ENCODE measurements at places on chromosomes 7 and 10.

DNA sequence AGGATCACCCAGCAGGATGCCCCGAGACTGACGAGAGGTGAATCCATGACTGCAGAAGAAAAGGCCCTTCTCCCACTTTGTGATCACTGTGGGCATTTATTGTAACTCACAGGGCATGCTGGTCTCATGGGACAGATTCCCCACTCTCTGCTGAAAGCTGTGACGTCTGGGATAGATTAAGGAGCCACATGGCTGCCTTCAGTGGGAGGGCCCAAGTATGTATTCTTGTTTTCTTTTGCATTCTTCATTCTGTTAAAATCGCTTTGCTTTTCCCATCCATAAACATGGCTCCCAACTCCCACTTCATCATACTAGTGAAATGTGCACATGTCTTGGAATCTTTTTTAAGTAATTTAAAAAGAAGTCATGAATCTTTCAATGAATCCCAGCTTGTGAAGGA lies 67.2 kb downstream of the FAM107B start:
- DNase-seq = no peak

DNA sequence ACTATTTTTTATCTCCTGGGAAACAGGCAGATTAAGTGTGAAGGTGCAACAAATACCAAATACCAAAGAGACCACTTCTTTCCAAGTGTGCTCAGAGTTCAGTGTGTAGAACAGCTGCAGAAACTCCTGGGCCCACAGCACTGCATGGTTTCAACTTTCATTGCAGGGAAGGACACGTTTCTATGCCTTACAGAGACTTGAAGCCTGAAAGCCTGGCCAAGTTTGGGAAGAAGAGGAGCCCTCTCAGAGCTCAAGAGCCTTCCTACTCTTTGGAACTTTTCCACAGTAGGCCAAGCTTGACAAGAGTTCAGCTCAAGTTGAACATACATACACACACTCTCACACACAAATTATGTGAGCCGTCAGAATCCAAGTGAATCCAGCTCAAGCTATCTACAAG lies 2.5 kb downstream of the HOXA4 start:
- peak; percentile 93 for DNase-seq

DNA sequence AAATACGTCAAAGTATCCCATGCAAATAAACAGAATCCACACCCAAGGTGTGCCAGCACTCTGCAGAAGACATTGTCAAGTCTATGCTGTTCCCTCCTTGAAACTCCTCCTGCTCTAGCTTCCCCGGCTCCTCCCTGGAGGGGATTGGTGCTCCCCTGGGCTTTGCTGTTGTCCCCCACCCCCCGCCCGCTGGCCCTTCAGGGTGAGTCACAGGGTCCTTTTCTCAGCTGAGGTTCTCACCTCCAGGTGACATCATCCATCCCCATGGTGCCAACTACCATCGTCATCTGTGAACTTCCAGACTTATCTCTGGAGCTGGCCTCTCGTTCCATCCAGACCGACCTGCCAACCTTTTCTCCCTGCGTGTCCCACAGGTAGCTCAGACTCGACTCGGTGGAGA lies 77.0 kb downstream of the ITIH5 start:
- no peak for DNase-seq

GRCh38 chr10:100374200-100374655 lies 27.2 kb downstream of the SCD start:
- DNase-seq = no peak

- DNase-seq = no peak
Measured at GRCh38 chr7:14196555-14196954, 207.1 kb upstream of the ETV1 start.

- DNase-seq = no peak
Measured at GRCh38 chr10:87705339-87705738, 45.7 kb downstream of the PAPSS2 start.

GRCh38 chr7:70627461-70627860 lies 504.5 kb upstream of the GALNT17 start:
- no peak for DNase-seq

DNA sequence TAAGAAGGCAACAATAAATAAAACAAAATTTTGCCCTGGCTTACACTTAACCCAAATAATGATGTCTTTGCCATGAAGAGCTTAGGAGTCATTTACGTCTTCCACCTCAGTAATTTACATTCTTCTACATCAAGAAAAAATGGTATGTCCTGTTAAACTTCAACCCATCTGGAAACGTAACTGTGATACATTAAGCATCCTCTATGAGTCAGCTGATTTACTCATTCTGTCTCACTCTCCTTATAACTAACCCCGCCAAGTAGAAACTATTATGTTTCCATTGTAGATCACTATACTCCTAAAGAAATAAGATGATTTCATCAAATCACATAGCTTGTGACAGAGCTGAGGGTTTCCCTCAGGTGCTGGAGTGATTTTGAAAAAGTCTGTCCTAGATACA lies 330.7 kb downstream of the CDC14C start:
- no peak for DNase-seq
